Liver (tissue), 10 donors: ENCODE measurements at places on chromosomes 3 and 15. TPM values are rescaled to one million over a fixed set of nuclear protein-coding genes. Genes with fewer than 3 reads are reported as not detected.

DNA sequence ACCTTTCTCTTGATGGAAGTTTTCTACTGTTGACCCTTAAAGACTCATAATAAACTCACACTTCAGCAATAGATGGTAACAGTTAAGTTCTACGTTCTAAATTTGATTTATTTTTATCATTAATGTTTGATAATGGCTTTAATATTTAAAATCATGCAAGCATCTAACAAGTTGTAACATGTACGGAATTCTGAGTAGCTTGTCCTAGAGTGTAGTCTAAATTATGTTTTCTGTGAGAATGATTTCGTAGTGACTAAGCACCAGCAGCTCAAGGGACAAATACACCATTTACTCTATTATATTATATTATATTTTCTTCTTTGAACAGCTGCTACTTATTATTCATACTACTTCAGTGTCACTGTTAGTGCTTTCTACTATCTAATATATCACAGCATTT is 345.6 kb downstream of the NLGN1 start:
- DNase-seq: no peak

GRCh38 chr3:141811348-141811747 is 48.1 kb downstream of the GRK7 start:
- no peak for DNase-seq

DNA sequence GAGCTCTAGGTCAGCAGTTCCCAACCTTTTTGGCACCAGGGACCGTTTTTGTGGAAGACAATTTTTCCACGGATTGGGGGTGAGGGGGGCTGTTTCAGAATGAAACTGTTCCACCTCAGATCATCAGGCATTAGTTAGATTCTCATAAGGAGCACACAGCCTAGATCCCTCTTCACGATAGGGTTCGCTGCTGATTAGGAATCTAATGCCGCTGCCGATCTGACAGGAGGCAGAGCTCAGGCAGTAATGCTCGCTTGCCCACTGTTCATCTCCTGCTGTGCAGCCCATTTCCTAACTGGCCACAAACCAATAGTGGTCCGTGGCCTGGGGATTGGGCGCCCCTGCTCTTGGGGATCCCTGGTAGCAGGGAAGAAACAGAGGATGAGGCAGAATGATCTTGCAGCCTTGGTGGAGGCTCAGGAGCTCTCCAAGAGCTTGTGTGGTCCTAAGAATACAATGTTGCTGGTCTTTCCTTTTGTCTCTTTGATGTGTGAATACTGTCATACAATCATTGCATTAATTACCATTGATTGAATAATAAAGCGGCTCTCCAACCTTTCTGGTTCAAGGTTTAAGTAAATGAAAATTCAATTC is 183.2 kb downstream of the FNDC3B start:
- DNase-seq: no peak

- no peak for DNase-seq
These were observed 35.0 kb downstream of the BTLA start for GRCh38 chr3:112464264-112464663.

DNA sequence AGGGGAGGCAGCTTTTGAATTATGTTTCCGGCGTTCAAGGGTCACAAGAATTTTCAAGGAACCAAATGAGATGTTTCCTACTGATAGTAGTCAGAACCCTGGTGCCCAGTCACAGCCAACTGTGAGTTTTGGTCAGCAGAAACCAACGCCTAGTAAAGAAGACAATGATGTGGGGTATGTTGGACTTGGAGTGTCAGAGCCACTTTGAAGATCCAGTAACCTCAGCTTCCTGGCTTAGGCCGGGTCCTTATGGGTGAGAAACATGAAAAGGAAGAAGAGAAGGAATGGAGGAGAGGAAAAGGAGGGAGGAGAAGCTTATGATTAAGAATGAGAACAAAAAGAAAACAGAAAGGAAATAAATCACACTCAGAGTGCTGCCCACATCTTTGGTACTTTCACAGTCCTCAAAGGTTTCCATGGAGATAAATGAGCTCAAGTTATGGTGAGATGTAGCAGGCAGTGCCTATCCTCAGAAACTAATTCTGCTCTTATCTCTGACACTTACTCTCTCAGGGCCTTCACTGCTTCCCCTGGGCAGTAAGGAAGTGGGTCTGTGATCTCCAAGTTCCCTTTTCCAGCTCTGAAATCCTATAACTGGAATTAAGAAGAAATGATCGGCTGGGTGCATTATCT is 2.0 kb upstream of the MCF2L2 start:
- DNase-seq: no peak

- no peak for DNase-seq
These were observed 57.9 kb upstream of the DCUN1D1 start for GRCh38 chr3:183038221-183038620.

DNA sequence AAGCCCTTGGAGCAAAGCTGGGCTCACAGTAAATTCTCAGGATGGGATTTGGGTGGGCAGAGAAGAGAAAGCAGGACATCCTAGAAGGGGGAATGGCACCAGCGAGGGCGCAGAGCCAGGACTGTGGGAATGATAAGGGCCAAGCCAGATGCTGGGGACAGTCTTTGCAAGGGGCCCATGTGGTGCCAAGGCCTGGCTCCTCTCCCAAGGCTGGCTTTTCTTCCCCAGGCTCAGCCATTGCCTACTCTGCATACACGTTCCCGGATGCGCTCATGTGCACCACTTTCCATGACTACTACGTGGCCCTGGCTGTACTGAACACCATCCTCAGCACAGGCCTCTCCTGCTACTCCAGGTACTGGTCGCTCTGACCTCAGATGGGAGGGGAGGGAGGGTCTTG is 24.7 kb upstream of the KIF23 start:
- DNase-seq: no peak

- no peak for DNase-seq
These were observed 433.3 kb downstream of the FOXP1 start for GRCh38 chr3:71149959-71150954.

- no peak for DNase-seq
These were observed 24.8 kb upstream of the SLC28A1 start for GRCh38 chr15:84859651-84860050.

DNA sequence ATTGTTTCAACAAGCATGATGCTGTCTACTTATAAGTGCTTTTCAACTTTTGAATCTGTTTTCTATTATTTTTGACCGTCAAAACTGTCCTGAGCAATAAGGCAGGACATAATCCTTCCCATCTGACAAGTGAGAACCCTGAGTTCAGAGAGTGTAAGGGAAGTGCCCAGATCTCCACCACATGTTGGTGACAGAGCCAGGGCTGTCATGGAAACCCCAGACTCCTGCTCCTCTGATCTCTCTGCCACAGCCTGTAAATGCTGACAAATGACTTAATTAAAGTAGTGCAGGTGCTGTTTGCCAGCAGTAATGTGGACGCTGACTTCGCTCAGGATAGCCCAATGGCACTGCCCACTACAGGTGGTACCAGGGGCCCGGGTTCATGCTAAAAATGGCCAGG is 40.3 kb downstream of the SPSB4 start:
- no peak for DNase-seq

DNA sequence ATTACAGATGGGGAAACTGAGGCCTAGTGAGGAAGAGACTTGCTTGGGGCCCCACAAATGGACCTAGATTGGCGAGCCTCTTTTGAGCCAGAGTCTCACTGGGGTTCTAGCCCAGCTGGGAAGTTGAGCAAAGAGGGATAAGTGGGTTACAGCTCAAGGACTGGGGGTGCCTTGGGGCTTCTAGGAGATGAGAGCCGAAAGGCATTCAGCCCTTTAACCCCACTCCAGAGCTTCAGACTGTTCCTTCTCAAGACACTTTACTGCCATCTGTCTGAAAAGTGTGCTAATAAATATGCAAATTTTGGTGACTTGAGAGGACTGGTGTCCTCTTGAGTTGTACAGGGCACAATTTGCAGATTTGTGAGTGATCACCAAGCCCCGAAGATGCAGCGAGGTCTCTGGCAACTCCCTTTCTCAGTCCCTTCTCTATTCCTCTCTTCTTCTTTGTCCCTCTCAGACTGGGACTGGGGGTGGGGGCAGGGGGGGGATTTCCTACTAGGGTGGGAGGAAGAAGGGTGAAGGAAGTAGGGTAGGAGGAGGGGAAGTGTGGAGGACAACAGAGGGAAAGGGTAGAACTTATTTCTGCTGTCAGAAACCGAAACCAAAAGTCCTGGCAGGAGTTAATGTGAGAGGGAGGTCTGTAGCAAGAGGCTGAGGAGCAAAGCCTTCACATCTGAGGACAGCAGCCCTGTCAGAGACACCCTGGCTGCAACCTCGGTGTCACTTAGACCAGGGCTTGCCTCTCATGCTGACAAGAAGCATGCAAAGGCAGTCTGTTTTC is 16.2 kb upstream of the ANKDD1A start:
- DNase-seq: no peak

- DNase-seq: no peak
These were observed 86.8 kb downstream of the MYO5A start for GRCh38 chr15:52441841-52442240.

DNA sequence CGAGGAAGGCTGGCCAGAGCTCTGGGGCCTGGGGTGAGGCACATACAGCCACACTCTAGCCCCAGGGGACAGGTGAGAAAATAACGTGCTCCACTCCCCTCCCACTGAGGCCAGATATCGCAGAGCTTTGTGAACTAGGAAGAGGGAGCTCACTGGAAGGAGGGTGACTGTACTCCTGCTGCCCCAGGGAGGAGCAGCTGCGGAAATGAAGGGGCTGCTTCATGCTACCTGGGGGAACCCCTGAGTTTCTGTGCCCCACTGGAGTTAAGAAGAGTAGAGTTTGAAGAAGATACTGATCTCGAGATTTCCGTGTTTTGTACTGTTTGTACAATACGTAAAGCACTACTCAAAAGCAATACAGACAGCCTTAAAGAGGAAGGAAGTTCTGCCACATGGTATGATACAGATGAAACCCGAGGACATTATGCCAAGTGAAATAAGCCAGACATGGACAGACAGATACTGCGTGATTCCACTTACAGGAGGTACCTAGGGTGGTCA is 44.6 kb downstream of the CMTM6 start:
- DNase-seq: no peak

DNA sequence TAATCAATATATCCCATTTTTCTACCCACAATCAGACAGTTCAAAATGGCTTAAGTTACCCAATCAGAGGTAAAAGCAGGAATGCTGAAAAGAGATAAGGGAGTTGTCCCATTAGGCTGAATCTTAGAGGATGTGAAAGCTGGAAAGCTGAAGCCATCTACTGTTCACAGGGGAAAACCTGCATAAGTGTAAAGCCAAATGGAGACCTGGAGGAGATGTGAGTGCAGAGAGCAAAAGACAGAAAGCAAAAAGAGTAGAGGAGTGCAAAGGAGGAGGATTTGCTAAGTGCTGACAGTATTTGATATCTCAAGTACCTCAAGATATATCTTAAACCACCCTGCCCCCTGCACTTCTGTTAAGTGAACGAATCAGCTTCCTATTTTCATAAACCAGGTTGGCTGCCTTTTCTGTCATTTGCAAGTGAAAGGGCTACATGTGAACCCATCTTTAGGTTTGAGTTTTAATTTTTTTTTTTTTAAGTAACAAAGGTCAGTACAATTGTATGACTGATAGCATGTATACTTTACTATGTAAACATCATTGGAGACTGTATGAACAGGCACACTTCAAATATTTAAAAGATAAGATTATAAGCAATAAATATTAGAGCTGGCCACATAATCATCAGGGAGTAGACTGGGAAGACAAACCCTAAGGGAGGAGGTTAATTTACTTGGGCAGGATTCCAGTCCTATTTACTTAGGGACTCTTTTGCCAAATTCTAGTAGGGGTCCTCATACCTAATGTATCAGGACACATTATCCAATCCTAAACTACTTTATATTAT is 22.8 kb upstream of the P2RY1 start:
- no peak for DNase-seq

- no peak for DNase-seq
These were observed 2.0 kb downstream of the MST1R start for GRCh38 chr3:49901366-49902339.

GRCh38 chr3:146313746-146314111 is 62.8 kb upstream of the PLSCR4 start:
- no peak for DNase-seq

DNA sequence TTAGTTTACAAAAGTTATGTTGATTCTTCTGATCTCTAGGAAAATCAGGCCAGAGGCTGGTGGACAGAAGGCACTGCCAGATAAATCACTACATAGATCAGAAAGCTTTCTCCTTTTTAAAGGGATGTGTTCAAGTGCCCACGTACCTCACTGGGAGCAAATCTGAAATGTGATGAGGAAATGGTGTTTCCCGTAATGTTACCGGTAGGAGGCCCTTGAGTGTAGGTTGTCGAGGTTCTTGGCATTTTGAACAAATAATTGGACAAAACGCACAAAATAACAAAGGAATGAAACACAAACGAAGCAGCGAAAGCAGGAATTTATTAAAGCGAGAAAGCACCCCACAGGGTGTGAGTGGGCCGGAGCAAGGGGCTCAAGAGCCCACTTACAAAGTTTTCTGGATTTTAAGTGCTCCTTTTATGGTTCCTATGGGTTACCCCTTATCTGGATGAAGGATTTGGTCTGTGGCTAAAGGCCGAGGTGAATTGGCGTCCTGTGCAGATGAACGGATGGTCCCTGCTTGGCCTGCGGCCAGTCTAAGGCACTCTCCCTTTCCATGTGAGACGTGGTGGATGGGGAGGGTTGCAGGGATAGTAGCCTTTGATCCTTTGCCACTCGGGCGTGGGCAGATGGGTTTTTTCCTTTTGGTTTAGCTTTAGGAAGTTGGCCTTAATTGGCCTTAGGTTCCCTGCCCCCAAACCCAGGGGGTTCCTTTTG is 1.0 kb downstream of the SNX1 start:
- no peak for DNase-seq

- no peak for DNase-seq
These were observed 800.7 kb downstream of the DIPK2A start for GRCh38 chr3:144772372-144772771.

DNA sequence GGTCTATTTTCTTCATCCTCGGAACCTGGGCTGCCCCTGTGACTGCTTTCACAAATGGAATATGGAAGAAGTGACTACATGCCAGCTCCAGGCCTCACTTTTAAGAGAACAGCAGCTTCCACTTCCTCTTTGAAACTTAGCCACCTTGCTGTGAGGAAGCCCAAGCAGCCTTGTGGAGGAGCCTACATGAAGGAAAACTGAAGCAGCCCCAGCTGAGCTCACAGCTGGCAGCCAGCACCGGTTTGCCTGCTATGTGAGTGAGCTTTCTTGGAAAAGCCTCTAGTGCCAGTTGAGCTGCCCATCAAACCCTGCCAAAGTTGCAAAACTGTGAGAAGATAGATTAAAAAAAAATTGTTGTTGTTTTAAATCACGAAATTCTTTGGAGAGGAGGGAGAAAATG is 498.0 kb upstream of the PROK2 start:
- no peak for DNase-seq

GRCh38 chr15:49038382-49038781 is 7.9 kb downstream of the SECISBP2L start:
- no peak for DNase-seq

- no peak for DNase-seq
These were observed 81.4 kb downstream of the MBNL1 start for GRCh38 chr3:152350139-152350538.

- no peak for DNase-seq
These were observed 82.6 kb downstream of the ARHGAP31 start for GRCh38 chr3:119376758-119377157.

PP2D1 gene
- polyA plus RNA-seq: 0.31 TPM

MYH15 gene
- not detected for polyA plus RNA-seq

SAXO2 gene
- polyA plus RNA-seq: 0.28 TPM

ACP3 gene
- not detected for polyA plus RNA-seq

XCR1 gene
- polyA plus RNA-seq: 0.08 TPM

UROC1 gene
- 16.5 TPM for polyA plus RNA-seq

GOLGA8S gene
- polyA plus RNA-seq: 0.03 TPM

HTD2 gene
- polyA plus RNA-seq: 14.6 TPM

ARPIN gene
- 1.6 TPM for polyA plus RNA-seq

TMEM108 gene
- 0.05 TPM for polyA plus RNA-seq

CHRNA3 gene
- not detected for polyA plus RNA-seq

FAM43A gene
- 4.9 TPM for polyA plus RNA-seq
